Iris pigment epithelial cell (primary cell): ENCODE measurements at places on chromosomes 1 and 21.

GRCh38 chr1:159089184-159089791 lies 12.7 kb upstream of the AIM2 start:
- no peak for DNase-seq

DNA sequence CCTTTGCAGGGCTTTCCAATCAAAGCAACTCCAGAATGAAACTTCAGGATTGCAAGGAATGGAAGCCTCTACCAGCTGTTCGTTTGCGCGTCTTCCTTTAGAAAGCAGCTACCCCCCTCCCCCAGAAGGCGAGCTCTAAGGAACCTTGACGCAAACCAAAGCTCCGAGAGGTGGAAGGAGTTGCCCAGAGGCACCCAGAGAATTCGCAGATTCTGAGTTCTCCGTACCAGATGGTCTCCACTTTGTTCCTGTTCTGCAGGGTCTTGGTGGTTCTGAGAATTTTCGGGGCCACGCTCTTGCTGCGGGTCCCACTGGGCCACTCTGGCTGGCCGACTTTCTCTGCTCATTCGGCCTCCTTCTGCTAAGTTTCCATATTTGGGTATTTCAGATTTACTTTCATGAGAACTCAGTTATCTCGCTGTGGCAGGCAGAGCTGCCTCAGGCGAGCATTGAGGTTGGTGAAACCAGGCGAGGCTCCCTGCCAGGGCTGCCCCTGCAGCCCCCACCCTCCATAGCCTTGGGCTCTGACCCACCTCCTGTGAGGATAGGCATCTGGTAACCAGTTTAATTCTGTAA lies 801 bp downstream of the TRAF5 start:
- peak; percentile 79 for DNase-seq

DNA sequence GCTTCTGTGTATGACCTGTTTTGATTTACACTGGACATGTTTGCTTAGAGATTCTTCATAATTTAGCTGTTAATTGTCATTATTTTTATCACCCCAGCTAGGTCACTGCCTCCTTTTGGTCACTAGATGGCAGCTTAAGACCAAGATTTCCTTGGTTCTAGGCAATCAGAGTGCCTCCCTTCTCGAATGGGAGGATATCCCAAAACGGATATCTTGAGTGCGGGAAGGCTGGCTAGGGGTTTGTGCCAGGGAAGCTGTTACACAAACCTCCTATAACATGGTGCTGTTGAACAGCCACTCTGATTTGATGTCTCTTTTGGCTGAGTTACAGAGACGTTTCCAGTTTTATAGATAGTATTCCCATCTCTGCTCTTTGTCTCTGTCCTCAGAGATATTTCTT lies 283.5 kb downstream of the S1PR1 start:
- peak; percentile 31 for DNase-seq

DNA sequence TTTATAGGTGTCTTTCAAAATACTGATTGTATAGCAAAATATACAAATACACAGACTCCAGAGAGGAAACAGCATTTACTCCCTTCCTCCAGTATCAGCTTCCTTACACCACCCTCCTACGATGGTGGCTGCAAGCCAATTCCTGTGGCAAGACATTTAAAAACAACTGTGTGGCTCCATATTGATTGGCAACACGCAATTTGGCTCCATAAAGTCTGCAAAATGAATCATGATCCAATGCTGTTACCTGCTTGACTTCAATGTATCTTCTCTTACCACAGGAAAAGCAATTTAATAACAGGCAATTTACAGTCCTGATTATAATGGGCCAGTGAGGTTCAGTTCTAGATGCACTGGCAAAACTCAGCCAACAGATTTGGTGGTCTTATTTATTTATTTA lies 19.7 kb upstream of the ATP6V1G3 start:
- DNase-seq = peak; percentile 16

GRCh38 chr1:190475421-190476141 lies 2.1 kb downstream of the BRINP3 start:
- DNase-seq = no peak

GRCh38 chr1:229781453-229781852 lies 155.4 kb downstream of the URB2 start:
- no peak for DNase-seq

- no peak for DNase-seq
Observed at GRCh38 chr1:226107471-226108460, 45.2 kb downstream of the H3-3A start.

GRCh38 chr1:107807405-107807804 lies 157.6 kb downstream of the VAV3 start:
- DNase-seq = no peak

DNA sequence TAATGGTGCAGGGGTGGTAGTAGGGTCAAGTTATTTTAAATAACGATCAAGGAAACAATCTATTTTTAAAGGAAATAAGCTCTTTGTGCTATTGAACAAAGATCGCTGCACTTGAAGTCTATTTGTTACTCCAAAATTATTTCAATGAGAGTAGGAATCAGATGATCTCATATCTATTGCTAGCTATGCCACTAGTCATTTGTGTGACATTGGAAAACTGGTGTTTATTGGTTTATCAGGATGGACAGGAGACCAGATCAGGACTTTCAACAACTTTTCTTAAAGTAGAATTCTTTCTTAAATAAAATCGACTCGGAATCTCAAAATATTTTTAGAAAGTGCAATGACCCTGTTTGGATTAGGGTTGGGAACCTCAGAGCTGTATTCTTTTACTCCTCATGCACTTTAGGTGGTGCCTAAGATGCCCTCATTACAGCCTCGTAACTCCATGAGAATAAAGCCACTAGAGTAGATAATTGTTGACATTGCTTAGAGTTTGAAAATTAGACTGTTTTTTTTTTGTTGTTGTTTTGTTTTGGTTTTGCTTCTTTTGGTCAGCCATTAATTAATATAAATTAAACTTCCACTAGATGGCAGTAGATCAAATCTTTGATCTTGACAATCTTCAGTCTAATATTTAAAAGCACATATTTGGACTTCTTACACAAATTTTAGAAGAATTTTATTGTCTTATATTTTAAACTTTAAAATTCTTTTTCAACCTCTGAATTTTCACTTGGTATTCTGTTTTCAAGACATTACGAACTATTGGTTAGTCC lies 352.4 kb downstream of the USP25 start:
- peak; percentile 35 for DNase-seq

- DNase-seq = no peak
Observed at GRCh38 chr1:178875936-178876335, 5.1 kb upstream of the ANGPTL1 start.

DNA sequence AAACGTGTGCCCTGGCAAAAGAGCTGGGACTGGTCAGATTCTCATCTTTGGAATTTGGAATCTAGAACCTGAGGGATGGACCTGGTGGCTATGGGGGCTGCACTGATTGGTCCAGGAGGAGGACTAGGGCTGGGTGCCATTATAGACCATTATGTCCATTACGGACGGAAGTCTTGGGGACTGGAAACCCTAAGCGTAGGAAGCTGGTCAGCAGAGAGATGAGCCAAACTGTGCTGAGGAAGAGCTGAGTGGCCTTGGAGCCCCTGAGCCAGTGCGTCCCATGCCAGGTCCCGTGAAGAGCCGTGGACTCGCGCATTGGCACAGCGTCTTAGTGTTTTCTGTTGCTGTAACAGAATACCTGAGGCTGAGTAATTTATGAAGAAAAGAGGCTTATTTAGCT lies 10.0 kb downstream of the MRAP start:
- no peak for DNase-seq

- DNase-seq = peak; percentile 87
Observed at GRCh38 chr1:62687903-62688686, at the start of gene DOCK7. TSS of gene DOCK7 (minus strand) at chr1:62688386. CDS start at chr1:62688264, 122 bp downstream.

GRCh38 chr1:169236880-169237279 lies 130.4 kb downstream of the ATP1B1 start:
- no peak for DNase-seq

- peak; percentile 42 for DNase-seq
Observed at GRCh38 chr1:165075725-165076370, 280.7 kb downstream of the LMX1A start.

DNA sequence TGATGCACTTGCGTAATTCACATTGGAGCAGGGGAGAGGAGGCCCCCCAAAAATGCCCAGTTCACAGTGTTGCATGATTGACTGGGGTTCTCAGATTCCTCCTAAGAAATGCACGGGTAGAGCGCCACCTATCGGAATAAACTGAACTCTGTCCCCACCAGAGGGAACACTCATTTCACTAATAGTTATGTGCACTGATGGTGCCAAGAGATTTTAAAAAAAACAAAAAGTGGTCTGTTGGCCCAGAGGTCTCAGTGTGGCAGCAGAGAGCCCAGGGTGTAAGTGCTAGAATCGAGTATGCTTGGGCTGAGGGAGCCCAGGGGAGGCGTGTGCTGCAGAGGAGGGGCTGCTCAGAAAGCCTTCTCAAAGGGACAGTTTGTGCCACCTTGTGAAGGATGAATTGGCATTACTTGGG lies 6.9 kb downstream of the PINK1 start:
- DNase-seq = peak; percentile 56

GRCh38 chr1:175693364-175693763 lies 50.0 kb downstream of the TNR start:
- no peak for DNase-seq

- DNase-seq = no peak
Observed at GRCh38 chr1:29860056-29860455, 623.7 kb downstream of the PTPRU start.

- no peak for DNase-seq
Observed at GRCh38 chr1:243268751-243269460, 13.1 kb downstream of the SDCCAG8 start.

DNA sequence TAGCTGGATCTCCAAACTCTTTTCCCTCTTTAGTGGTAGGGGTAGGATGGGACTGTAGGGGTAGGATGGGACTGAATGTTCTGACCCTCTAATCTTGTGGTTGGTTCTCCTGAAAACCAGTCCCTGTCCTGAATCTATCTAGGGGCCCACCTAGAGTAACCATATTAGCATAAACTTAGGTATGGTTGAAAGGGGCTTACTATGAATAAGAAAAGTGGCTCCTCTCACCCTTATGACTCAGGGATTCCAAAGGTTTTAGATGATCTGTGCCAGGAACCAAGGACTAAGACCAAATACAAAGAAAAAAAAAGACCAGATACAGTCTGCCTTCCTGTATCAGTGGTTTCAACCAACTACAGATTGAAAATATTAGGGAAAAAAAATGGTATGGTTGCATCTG lies 28.9 kb downstream of the RNF2 start:
- DNase-seq = peak; percentile 63

DNA sequence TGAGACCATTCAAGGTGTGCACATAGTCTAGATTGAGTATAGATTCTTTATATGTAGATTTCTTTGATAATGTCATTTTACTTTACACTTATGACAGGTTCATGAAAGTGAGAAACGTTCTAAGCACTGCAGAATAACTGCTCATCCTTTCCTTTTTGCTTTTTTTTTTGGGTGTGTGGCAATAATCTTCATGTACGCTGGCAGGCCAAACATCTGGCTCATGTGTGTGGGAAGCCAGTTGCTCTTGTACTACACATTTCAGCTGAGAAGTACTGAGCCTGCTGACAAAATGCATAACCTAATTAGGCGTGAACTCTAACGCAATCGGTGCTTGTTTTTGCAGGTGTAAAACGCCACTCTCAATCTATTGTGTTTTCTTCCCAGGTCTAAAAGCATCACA lies 350.8 kb upstream of the KAZN start:
- no peak for DNase-seq

- DNase-seq = no peak
Observed at GRCh38 chr1:58573705-58574591, 3.1 kb downstream of the TACSTD2 start.

DNA sequence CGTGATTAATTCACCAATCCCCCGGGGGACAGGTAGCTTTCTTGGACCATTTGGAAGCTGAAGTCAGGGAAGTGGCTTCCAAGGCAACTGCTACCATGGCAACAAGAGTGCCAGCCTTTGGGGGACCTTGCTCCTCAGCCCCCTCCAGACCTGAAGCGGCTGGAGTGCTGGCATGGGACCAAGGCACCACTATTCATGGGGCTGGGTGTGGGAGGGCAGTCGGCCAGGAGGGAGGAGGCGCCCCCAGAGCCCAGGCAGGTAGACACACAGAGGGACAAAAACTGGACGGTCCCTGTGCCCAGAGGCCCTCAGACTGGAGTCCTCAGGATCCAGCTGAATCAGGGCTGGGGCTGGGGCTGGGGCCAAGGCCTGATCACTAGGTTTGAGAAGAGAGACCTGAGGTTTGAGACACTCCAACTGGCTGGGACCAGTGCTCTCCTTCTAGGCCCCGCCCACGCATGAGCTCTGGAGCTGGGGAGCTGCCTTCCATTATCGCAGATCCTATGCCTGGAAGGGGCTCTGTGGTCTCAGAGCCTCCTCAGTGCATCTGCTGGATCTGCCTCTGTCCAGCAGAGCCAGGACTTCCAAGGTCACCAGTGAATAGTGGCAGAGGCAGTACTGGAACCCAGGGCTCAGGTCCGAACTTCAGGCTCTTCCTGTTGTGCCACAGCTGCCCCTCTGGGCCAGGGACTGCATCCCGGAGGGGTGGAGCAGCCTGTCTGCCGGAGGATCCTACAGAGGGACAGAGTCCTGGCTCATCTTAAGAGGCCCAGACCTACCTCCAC lies 3.3 kb upstream of the KNCN start:
- DNase-seq = no peak

GRCh38 chr1:234871710-234872271 lies 256.8 kb downstream of the TOMM20 start:
- DNase-seq = peak; percentile 41

DNA sequence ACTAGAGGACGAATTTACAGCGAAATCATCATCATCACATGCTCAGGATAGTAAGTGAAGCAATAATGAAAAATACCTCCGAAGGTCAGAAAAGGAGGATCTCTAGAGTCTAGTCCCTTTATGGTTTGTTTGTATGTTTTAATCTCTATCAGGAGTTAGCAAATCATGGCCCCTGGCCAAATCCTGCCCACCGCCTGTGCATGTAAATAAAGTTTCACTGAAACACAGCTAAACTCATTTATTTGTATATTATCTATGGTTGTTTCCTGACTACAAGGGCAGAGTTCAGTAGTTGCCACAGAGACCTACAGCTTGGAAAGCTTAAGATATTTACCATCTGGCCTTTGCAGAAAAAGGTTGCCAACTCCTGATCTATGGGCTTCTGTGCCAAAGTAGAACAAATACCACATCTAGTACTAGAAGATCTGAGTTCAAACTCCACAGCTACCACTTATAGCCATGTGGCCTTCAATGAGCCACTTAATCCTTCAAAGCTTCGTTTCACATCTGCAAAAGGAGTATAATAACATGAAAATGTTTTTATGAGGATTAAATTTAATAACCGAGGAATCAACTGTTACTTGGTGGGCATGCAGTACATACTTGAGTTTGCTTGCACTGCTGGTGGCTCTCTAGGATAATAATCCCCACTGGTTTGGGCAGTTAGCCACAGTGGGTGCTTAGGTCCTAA lies 94.0 kb upstream of the KIF26B start:
- peak; percentile 76 for DNase-seq
